Fibroblast of mammary gland (primary cell): ENCODE measurements at places on chromosomes 5 and 9.
A peak's percentile ranks its signal among the peaks of the same experiment; 100 is the strongest.

DNA sequence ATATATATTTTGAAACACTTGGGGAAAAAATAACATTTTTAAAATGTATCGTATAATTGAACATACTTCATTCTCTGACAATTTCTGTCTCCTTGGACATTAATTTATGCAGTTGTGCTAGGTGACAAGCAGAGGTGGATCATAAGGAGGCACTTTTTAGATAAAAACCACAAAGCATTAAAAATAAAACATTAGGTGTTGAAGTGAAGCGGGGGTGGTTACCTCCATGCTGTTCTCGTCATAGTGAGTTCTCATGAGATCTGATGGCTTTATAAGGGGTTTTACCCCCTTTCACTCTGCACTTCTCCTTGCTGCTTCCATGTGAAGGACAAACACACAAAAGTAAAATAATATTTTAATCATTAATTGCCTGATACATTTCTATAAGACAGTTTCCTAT, 11.9 kb upstream of the COX7C start:
- no peak for DNase-seq

DNA sequence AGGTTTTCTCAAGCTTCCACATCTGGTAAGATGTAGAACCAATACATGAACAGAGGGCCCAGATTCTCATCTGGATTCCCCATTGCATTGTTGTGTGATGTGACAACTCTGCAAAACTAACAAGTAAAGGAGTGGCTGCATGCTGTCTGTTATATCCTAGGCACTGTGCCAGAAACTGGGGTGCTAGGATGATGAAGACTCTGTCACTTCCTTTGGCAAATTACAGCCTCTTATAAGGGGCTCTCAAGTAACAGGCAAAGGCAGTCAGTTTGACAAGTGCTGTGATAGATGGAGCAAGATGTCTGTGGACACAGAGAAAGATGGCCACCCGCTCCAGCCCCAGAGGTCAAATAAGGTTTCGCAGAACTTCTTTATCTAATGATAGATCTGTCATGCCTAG, 115.7 kb downstream of the PAPPA start:
- no peak for DNase-seq

- DNase-seq = no peak
Measured at GRCh38 chr9:128362774-128363173, 8.4 kb upstream of the URM1 start.

DNA sequence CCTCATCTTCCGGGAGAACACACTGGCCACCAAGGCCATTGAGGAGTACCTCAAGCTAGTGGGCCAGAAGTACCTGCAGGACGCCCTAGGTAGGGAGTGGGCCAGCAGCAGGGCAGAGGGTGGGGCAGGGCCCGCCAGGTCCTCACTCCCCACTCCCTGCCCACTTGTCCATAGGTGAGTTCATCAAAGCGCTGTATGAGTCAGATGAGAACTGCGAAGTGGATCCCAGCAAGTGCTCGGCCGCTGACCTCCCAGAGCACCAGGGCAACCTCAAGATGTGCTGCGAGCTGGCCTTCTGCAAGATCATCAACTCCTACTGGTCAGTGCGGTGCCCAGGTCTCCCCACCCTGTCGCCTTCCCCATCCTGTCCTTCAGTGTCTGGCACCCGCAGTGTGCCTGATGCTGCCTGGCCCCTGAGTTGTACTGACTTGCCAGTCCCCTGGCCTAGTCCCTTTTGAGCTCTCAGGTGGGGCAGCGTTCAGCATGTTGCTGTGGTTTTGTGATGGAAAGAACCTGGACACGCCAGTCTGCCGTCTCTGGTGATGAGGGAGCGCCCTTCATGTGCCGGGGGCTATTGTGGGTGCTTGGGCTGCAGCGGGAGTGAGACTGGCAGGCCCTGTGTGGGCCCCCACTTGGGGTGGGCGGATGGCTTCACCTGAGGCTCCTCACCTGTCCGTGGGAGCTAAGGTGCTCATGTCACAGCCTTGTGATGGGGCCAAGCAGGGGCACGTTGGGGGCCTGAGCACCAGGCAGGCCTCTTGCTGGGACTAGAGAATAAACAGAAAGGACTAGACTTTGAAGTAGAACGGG, 112.3 kb downstream of the DAB2IP start:
- DNase-seq = no peak

GRCh38 chr5:164326219-164326618, 820.8 kb downstream of the MAT2B start:
- no peak for DNase-seq

DNA sequence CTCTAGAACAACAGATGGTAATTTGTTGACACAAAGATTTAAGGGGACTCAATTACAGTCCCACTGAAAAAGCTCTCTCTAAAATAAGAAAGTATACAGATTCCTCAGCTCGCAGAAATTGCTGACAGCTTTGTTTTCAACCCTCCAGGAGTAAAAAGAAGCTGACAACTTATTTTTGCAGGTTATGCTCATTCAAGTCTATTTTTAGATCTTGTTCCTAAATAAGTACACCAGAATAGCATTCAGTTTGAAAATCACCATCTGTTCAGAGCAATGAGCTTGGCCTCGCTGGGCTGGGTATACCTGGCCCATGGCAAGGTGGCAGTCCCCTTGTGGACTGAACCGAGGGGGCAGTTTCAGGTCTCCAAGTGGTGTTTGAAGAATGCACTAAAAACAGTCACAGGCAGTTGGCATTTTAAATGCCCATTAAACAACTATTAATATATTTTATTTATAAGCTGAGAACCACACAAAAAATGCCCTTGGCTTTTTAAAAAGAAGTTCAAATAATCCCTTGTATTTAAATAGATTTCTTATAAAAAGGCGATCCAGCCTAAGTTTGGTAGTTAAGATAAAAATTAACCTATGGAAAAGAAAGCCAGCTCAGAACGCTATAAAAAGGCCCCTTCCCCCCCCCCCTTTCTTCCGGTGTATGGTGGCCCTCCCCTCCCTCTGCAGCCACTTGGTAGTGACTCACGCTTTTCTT, 169.2 kb downstream of the AUH start:
- peak; percentile 35 for DNase-seq

DNA sequence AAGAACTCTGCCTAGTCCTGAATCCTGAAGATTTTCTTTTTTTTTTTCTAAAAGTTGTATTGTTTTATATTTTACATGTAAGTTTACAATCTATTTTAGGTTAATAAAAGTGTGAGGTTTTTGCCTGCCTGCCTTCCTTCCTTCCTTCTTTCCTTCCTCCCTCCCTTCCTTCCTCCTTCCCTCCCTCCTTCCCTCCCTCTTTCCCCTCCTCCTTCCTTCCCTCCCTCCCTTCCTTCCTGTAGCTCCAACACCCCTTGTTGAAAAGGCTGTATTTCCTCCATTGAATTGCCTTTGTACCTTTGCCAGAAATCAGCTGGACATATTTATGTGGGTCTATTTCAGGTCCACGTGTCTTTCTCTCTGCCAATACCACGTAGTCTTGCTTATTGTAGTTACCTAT, 46.6 kb downstream of the CACNA1B start:
- DNase-seq = no peak

GRCh38 chr5:171660434-171660833, 125.2 kb upstream of the SMIM23 start:
- no peak for DNase-seq

DNA sequence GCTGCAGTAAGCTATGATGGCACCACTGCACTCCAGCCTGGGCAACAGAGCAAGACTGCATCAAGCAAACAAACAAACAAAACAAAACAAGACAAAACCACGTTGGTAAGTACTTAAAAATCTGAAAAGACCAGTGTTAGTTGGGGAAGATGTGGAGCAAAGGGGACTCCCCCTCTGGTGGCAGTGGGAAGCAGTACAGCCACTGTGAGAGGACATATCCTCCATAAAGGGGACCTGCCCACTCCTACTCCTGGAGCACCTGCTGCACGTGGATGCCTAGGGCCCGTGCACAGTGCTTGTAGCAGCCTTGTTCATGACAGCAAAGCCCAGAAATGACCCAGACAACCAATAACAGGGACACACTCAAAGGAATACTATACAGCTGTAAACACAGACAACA, 17.0 kb upstream of the IPPK start:
- DNase-seq = no peak

DNA sequence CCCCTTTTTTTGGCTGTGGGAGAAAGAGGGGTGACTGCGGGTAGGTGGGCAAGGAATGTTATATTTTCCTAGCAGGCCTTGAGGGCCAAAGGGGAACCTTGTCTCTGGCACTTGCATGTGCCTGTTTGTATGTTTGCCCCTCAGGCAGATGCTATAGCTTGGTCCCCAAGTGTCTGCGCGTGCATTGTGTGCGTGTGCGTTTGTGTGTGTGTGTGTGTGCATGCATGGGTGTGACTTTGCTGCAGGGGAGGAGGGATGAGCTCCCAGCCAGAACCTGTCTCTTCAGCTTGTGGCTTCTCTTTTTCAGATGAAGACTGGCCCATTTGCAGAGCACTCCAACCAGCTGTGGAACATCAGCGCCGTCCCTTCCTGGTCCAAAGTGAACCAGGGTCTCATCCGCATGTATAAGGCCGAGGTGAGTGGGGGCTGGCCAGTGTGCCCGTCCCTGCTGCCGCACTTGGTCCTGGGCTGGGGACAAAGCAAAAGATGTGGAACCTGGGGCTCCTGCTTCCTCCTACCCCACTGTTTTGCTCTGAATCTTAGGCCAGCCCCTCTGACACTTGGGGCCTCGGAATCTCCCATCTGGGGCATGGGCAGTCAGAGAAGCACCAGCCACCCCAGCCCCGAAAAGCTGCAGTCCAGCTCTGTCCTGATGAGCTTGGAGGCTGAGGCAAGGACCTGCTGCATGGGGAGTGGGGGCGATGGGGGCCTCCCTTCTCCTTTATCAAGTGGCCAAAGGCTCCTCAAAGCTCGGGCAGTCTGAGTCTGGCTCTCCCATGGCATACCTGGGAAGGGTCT, 31.1 kb downstream of the PTPA start:
- DNase-seq = no peak

GRCh38 chr5:96149021-96149420, 187.4 kb upstream of the ELL2 start:
- DNase-seq = no peak

DNA sequence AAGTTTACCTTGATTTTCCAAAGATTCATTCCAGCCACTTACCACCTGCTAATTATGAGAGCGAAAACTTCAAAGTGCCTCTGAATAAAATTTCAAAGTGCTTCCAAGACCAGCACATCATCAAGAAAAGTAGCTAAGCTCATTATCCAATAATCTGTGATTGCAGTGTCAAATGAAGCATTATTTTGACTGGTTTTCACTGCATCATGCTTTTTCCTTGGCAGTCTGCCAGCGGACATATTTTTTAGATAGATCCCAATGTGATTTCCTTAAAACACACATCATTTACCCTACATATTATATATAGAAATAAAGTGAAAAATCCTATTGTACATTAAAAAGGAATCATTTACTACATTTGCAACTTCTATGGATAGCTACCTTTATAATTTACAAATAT, 508.6 kb upstream of the FAM174A start:
- no peak for DNase-seq

DNA sequence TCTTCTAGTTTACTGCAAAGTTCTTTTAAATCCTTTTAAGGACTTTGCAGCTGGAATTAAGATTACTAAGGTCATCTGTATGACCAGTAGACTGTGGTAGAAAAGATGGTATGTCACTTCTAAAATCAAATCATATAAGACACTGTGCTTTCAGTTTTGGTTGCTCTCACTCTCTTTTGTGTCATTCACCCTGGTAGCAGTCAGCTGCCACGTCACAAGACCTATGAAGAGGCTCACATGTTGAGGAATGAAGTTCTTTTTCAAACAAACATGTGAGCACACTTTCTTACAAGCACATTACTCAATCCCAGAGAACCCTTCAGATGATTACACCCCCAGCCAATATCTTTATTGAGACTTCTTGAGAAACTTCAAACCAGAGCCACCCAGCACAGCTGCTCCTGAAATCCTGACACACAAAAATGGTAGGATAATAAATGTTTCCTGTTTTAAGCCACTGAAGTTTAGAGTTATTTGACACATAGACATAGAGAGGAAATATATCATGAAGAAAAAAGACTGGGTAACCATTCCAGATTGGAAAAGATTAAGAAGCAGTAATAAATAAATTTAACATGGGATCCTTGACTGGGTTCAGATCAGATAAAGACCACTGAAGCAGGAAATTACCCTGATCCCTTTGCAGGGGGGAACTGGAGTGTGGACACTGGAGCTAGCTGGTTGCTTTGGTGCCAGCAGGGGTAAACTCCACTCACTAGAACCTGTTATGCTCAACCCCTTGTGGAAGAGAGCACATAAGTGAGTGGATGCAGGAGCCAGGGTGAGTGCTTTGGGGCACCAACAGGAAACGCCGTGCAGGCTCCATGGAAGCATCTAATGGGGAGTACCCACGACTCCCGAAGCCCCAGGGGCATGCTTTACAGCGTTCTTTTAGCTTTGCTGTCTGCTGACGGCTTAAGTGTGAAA, 64.1 kb downstream of the SLCO4C1 start:
- no peak for DNase-seq

DNA sequence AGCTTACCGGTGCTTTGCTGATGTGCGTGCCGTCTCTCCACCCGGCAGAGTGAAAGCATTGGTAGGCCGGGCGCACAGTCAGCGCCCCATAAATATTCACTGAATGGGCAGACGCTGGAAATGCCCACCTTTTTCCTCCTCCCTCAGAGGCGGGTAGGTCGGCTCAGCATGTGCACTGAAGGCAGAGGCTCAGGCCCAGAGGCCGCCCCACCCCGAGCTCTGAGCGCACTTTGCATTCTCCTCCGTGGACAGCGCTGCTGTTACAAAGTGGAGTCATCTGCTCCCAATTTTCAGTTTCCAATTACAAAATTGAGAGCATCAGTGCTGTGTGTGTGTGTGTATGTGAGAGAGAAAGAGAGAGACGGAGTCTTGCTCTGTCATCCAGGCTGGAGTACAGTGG, 10.6 kb downstream of the UCK1 start:
- DNase-seq = no peak

DNA sequence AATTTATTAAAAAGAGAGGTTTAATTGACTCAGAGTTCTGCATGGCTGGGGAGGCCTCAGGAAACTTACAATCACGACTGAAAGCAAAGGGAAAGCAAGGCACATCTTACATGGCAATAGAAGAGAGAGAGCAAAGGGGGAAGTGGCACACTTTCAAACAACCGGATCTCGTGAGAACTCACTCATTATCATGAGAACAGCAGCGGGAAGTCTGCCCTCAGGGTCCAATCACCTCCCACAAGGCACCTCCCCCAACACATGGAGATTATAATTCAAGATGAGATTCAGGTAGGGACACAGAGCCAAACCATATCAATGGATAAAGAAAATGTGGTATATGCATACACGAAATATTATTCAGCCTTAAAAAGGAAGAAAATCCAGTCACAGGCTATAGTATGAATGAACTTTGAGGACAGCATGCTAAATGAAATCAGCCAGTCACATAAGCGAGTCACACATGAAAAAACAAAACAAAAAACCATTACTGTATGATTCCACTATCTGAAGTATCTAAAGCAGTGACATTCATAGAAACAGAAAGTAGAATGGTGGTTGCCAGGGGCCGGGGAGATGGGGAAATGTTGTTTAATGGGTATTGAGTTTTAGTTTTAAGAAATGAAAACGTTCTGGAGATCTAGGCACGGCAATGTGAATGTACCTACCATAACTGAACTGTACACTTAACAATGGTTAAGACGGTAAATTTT, 83.4 kb upstream of the PCA3 start:
- no peak for DNase-seq
